ENCODE measurements at places on chromosomes 3 and 15.

DNA sequence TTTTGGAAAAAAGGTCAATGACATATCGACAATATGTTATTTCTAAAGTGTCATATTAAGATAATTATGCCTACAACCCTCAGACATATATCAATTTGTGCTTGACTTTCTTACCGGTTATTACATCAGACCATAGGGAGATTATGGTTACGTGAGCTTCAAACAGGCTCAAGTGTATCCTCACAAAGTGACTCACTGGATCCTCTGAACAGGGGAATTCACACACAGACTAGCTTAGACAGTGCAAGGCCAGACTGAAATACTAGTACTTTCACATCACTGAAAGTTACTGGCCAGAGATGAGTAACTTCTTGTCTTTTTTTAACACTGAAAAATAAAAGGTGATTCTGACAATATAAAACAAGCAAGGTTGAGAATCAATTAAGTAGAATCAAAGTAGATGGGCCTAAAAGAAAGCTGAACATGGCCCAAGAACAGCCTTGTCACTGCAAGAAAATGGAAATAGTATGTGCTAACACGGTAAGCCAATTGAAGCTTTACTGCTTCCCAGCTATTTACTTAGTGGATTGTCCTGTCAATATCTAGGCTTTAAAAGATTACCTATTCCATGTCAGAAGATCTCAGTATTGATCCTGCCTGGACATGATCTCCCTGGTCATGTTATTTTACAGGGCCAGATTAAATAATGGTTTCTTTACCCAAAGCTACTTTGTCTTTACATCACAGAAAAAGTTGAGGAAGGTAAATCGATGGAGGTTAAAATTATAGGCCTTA is 848.6 kb downstream of the ROBO1 start:
- DNase-seq = no peak

DNA sequence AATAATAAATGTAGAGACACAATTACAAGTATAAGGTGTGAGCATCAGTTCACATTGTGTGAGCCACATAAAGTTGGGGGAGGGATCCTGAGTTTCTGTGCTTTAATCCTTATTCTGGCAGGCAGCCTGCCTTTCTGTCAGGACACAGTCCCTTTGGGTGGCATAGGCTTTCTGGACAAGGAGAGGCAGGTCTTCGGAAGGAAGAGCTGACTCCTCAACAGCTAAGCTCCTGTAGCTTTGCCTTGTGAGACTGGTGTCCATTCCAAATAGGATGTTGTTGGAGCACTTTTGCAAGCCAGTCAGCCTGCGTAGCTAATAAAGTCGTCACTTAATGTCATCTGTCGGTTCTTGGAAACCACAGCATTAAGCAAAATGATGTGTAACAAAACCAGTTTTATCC is 151.9 kb upstream of the MCTP2 start:
- DNase-seq = no peak

DNA sequence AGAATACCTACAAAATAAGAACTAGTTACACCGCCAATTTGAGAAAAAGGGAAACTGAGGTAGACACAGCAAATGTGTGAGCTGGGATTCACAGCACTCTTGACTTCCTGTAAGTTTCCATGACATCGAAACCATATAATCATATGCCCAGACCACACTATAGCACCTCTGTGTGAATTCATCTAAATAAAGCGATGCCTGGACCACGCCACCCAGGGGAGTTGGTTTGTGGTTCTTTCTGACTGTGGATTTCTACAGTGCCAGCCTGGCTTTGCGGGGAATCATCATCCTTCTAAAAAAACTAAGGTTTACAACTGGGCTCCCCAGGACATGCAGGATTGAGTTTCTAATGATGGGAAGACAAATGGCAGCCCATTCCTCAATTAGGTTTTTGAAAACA is 23.5 kb upstream of the CA12 start:
- DNase-seq = no peak

GRCh38 chr3:30555968-30556367 is 50.4 kb upstream of the TGFBR2 start:
- DNase-seq = no peak

DNA sequence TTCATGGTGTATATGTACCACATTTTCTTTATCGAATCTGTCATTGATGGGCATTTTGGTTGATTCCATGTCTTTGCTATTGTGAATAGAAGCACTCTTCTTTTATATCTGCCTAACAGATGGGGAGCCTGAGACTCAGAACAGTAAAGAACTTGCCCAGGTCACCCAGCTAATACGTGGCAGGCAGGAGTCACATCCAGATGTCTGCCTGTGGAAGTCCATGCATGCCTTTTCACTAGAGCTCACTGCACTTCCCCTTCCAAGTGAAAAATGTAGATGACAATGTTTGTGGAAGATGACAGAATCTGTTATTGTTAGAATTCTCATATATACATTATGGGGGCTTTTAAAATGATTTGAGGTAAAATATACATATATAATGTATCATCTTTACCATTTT is 165.0 kb downstream of the PDZRN3 start:
- no peak for DNase-seq

DNA sequence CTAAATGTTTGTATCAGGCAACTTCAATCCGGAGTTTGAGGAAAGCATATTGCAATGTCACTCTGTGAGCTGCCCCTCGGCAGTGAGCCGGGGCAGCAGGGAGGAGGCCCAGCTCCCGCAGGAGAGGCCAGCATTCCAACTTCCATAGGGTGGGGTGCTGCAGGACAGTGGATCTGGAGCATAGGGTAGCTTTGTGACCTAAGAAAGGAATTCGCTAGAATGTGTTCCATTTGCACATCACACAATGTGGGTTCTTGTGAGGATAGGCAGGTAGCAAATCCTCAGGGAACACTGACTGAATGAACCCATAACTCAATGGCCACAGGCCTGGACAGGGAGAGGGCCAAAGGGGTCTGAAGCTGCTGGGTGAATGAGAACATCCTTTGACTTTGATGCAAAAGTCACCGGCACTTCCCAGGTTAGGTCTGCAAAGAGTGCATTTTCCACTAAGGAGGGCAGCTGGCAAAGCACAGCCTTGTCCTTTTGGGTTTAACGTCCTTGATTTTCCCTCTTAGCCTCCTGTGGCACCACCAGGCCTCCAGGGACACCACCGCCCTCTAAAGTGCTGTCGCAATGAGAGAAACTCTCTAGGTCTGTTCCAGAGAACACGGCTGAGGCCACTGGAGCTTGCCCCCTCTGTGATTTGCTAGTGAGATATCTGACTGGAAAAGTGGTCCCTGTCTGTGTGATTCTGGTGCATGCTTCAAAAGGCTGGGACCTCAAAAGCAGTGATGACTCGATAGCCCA is 36.2 kb downstream of the GABRB3 start:
- no peak for DNase-seq

GRCh38 chr3:71453822-71454511 is 129.6 kb downstream of the FOXP1 start:
- no peak for DNase-seq

GRCh38 chr3:121073011-121073410 is 165.0 kb downstream of the STXBP5L start:
- no peak for DNase-seq

GRCh38 chr3:190585805-190586630 is 72.1 kb downstream of the IL1RAP start:
- DNase-seq = no peak

GRCh38 chr3:196513697-196514349 is 1.3 kb downstream of the SMCO1 start:
- DNase-seq = no peak

- no peak for DNase-seq
These were observed 32.2 kb downstream of the HGD start for GRCh38 chr3:120649830-120650233.

GRCh38 chr3:71657831-71658530 is 67.2 kb downstream of the EIF4E3 start:
- DNase-seq = no peak

DNA sequence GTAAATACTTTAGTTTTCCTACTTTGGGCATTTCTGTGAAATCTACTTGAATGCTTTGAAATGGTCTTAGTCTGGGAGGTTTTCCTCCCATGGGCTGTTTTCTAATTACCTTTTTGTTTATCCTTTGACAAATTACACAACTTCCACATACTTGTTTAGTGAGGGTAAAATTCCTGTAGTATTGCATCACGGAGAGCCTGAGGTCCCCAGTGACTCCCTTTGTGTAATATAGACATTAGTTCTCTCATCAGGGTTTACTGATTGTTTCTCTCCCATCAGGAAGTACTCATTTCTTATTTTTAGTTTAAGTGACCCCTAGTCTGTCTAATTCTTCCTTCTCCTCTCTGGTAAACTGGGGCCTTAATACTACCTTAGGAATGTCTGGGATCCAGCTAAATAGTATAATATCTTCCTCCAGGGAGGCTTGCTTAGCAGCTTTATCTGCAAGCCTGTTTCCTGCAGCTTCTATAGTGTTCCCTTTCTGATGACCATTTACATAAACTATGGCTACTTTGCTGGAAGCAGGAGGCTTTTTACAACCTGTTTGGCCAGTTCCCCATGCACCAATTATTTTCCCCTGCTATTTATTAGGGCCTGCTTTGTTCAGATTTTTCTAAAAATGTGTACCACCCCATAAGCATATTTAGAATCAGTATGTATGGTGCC is 87.2 kb upstream of the XCR1 start:
- no peak for DNase-seq

DNA sequence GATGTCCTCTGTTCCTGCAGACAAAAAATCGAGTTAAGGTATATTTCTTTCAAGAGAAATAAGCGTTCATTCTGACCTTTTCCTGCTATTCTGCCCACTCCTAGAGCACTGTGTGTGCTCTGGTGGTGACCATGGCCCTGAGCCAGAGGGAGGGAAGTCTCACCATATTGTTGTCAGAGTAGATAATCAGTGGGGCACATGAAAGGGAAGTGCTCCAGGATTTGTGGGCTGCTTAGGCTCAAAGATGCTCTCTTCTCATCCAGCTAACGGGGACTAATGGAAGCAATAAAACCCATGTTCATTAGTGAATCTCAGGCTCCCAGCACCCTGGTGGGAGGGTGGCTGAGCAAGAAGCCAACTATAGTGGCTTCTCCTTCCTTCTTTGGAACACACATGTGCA is 70.7 kb upstream of the EOMES start:
- DNase-seq = no peak

DNA sequence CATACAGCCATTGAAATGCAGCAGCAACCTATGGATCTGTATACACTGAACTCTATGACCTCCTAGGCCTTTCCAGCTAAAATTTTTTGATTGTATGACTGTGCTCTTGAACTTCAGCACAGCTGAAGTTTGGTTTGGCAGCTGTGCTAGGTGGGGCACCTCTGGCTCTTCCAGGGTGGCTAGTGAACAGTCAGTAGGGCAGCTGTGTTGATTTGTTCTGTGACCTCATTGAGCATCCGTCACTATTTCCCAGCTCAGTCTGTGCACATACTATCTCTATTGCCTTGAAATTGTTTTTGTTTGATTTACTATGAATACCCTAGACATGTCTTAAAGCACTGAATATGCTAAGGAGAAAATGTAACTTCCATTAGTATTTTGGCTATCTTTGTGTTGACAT is 363.2 kb upstream of the NAALADL2 start:
- DNase-seq = no peak

GRCh38 chr15:93286446-93286845 is 197.4 kb upstream of the RGMA start:
- no peak for DNase-seq

- no peak for DNase-seq
These were observed 17.4 kb downstream of the NANOGP8 start for GRCh38 chr15:35067496-35068347.

GRCh38 chr3:194101592-194102432 is 34.1 kb upstream of the HES1 start:
- DNase-seq = no peak

DNA sequence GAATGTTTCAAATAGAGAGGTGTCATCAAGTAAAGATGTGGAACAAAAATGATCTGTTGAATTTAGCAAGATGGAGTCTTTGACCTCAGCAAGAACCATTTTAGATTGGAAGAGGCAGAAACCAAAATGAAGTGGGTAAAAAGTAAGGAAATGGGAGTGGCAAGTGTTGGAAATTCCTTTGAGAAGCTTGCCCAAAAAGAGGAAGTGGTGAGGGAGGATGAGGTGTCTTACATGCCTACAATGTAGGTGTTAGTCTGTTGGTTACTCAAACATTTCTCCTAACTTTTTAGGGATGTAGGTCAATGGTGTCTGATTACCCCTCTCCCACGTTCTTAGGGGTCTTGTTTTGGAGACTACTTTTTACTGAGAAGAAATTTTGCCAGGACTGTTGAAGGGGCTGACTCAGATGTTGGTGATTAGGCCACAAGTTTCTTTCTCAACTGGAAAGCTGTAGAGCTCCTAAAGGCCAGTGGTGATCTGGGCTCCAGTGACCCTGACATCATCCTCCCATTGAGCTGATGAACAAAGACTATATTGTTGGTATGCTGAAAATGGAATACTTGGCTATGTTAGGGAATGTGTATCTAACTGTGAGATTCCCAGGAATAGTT is 5.1 kb downstream of the PPP2R3A start:
- DNase-seq = no peak

- no peak for DNase-seq
These were observed 75.6 kb downstream of the ADAMTS17 start for GRCh38 chr15:100266166-100266565.

DNA sequence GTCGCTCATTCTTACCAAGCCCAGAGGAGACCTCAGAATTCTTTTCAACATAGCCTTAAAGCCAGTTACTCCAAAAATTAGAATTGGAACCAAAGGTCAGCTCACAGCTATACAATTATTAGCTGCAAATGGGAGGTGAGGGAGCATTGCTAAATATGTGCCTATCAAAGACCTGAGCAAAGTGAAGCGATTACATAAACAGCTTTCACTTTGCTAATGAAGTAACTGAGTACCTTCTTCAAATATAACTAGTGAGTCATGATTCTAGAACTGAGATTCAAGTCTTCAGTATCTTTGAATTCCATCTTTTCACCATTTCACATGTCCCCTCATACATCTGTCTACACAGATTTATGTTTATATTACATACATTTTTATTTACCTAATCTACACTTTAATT is 122.6 kb downstream of the P2RY1 start:
- no peak for DNase-seq

DNA sequence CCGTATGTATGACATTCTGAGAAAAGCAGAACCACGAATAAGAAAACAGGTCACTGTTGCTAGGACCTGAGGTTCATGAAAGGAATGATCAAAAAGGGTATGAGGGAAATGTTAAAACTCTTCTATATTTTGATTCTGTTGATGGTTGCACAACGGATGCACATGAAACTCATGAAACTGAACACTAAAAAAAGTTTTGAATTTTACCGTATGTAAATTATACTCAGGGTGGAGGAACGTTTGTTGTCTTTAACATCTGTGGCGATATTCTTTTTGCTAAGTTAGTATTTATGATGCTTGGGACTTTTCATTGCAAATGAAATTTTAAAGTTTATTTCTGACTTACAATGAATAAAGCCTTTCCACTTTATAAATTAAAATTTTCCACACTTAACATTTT is 55.4 kb downstream of the STAG1 start:
- DNase-seq = no peak

- no peak for DNase-seq
These were observed 142.4 kb upstream of the IL12A start for GRCh38 chr3:159846255-159846654.

GRCh38 chr3:58683001-58683458 is 16.5 kb upstream of the FAM3D start:
- no peak for DNase-seq
